ENCODE measurements at places on chromosomes 12 and 14. TPM values are rescaled to one million over a fixed set of nuclear protein-coding genes. Genes with fewer than 3 reads are reported as not detected.

The STAC3 gene
- 3.8 TPM for polyA plus RNA-seq

The LRRC43 gene
- polyA plus RNA-seq, result not detected

The ASCL1 gene
- polyA plus RNA-seq, result 0.92 TPM

The MEG3 gene
- 30.6 TPM for polyA plus RNA-seq

The SYCP3 gene
- polyA plus RNA-seq, result not detected

The KLRB1 gene
- polyA plus RNA-seq, result 1.8 TPM

The SAMD15 gene
- 0.87 TPM for polyA plus RNA-seq

The PAX9 gene
- not detected for polyA plus RNA-seq

The OR4E2 gene
- not detected for polyA plus RNA-seq

The SPX gene
- polyA plus RNA-seq, result 1.6 TPM

The NDUFA9 gene
- polyA plus RNA-seq, result 60.0 TPM

The SMIM41 gene
- polyA plus RNA-seq, result 6.5 TPM

The NAV3 gene
- polyA plus RNA-seq, result 0.19 TPM

The TSPAN11 gene
- polyA plus RNA-seq, result 1.3 TPM

The PAH gene
- polyA plus RNA-seq, result not detected

The SLC35E3 gene
- polyA plus RNA-seq, result 5.0 TPM

The GALNT16 gene
- polyA plus RNA-seq, result 0.53 TPM

The TDRD9 gene
- polyA plus RNA-seq, result 2.2 TPM

The SSTR1 gene
- 1.1 TPM for polyA plus RNA-seq

The SYNDIG1L gene
- polyA plus RNA-seq, result not detected

The RASSF9 gene
- 1.2 TPM for polyA plus RNA-seq

The TROAP gene
- polyA plus RNA-seq, result 15.7 TPM

The OASL gene
- polyA plus RNA-seq, result 54.7 TPM

The TMPRSS12 gene
- not detected for polyA plus RNA-seq

The LRRIQ1 gene
- not detected for polyA plus RNA-seq

The ABCC9 gene
- polyA plus RNA-seq, result 4.3 TPM

The GPRC5D gene
- 0.18 TPM for polyA plus RNA-seq

The PPP4R4 gene
- polyA plus RNA-seq, result 1.1 TPM

The NTF3 gene
- 0.87 TPM for polyA plus RNA-seq

The AMDHD1 gene
- 0.23 TPM for polyA plus RNA-seq

The DUSP16 gene
- 13.4 TPM for polyA plus RNA-seq

The CLEC2B gene
- polyA plus RNA-seq, result 10.8 TPM

The TMEM120B gene
- 3.1 TPM for polyA plus RNA-seq

The TIGAR gene
- polyA plus RNA-seq, result 5.5 TPM

The MANSC4 gene
- not detected for polyA plus RNA-seq

The CACNA2D4 gene
- polyA plus RNA-seq, result 3.2 TPM

The TRPV4 gene
- 3.8 TPM for polyA plus RNA-seq

The ERH gene
- polyA plus RNA-seq, result 128 TPM

The SERPINA12 gene
- polyA plus RNA-seq, result not detected

The PTPRQ gene
- polyA plus RNA-seq, result 0.55 TPM

The IL26 gene
- not detected for polyA plus RNA-seq
